Heart left ventricle (tissue), 16 donors: ENCODE measurements at places on chromosomes 11 and 22. TPM values are rescaled to one million over a fixed set of nuclear protein-coding genes. Genes with fewer than 3 reads are reported as not detected.

- DNase-seq = peak; percentile 39
Observed at GRCh38 chr22:24968066-24968561, 15.6 kb downstream of the KIAA1671 start.

- DNase-seq = no peak
Observed at GRCh38 chr11:2265854-2266585, 4.4 kb downstream of the ASCL2 start.

- no peak for DNase-seq
Observed at GRCh38 chr22:34812631-34813030, 253.3 kb upstream of the ISX start.

DNA sequence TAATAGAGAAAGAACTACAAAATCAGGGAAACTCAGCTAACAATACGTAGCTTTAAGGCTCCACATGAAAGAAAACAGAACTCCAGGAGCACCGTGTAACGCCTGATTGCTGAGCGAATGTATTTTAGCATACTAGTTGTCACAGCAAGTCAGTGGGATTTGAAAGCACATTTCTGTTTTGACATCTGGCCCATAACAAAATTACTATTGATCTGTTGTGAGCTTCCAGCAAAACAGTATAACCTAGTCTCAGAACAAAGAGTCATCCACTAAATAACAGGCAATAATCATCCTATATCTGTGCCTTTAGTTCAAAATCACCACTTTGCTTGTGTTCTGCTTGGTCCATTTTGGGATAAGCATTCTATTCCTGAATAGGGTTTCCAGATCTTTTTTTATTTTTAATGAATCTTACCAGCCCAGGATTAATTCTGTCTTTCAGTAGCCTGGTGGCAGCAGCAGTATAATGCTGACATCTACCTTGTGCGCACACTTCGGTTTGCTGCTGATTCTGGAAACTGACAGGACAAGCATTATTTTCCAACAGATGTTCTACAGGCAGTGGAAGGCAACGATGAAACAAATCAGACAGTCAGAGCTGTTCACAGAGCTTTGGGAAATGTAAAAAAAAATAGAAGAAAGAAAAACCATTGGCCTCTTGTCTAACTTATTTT lies 66.2 kb downstream of the CADM1 start:
- no peak for DNase-seq

GRCh38 chr11:66820381-66820780 lies 22.9 kb upstream of the RCE1 start:
- no peak for DNase-seq

GAL gene
- total RNA-seq = 2.7 TPM

USP2 gene
- total RNA-seq = 69.6 TPM

KCNK7 gene
- 0.41 TPM for total RNA-seq

DNA sequence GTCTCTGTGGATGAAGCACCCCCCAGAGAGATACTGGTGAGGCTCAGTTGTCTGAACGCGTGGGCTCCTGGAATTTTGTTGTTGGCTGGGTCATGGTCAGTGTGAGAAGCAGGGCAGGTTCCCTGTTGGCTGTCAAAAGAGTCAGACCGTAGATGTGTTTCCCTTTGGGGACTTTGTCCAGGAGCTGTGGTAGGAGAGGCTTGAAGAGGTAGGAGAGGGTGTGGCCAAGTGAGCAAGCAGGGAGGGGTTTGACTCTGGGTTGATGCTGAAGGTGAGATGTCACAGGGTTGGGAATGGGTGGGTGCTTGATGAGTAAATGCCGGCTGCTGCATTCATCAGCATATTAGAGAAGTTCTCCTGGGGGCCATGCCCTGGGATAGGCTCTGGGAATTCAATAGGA lies 803.2 kb downstream of the TBC1D22A start:
- no peak for DNase-seq

- no peak for DNase-seq
Observed at GRCh38 chr22:22666307-22667091, 22.1 kb downstream of the GGTLC2 start.

- DNase-seq = no peak
Observed at GRCh38 chr11:45324459-45324858, 38.3 kb upstream of the SYT13 start.

DNA sequence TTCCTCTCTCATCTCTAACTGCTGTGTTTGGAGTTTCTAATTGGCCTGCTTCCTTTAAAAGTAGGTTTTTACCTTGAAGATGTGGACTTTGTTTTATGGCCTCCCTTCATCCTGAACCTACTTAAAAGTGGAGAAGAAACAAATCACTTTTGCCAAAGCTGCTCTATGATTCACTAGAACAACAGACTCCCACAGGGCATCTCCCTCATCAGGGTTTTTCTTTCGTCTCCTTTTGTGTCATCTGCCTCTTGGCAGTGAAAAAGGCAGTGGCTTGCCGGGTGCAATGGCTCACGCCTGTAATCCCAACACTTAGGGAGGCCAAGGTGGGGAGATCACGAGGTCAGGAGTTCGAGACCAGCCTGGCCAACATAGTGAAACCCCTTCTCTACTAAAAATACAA lies 186.6 kb upstream of the MTNR1B start:
- no peak for DNase-seq

GRCh38 chr22:43999378-43999777 lies 24.7 kb upstream of the PARVB start:
- DNase-seq = no peak

GRK3 gene
- total RNA-seq = 7.3 TPM

GRCh38 chr11:104151404-104152204 lies 12.3 kb downstream of the PDGFD start:
- no peak for DNase-seq

HEPN1 gene
- not detected for total RNA-seq

- no peak for DNase-seq
Observed at GRCh38 chr11:92902417-92902816, 67.0 kb upstream of the MTNR1B start.

DNA sequence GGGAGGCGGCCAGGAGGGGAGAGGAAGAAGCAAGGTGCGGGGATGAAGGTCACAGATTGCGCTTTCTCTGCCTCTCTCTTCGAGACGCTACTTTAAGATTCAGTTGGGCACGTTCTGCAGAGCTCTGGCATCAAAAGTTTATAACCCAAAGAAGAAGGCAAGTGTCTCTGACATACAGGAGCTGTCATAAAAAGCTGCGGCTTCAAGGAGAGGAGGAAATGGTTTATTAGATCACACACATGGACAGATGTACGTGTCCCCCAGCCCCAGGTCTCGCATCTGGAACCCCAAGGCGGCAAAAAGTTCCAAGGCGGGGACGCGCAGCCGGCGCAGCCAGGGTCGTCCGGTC lies 589.0 kb downstream of the OPCML start:
- no peak for DNase-seq

DNA sequence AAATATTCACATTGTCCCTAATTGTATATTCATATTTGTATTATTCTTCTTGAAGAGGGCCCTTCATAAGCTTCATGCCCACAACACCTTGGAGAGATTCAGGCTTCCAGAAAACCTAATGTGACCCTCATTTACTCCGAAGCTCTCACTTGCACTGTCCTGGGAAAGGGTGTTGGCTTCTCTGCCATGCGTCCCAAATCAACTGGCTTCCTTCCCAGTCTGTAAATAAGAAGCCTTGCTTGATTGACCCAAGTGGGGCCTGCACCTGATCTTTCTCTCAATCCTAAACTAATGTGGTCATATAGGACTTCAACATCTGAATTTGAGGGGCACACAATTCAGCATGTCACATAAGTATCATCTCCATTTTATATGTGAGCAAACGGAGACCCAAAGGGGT lies 40.5 kb upstream of the ZBTB16 start:
- no peak for DNase-seq

- DNase-seq = no peak
Observed at GRCh38 chr11:66251809-66252208, 16.6 kb upstream of the RAB1B start.

DNA sequence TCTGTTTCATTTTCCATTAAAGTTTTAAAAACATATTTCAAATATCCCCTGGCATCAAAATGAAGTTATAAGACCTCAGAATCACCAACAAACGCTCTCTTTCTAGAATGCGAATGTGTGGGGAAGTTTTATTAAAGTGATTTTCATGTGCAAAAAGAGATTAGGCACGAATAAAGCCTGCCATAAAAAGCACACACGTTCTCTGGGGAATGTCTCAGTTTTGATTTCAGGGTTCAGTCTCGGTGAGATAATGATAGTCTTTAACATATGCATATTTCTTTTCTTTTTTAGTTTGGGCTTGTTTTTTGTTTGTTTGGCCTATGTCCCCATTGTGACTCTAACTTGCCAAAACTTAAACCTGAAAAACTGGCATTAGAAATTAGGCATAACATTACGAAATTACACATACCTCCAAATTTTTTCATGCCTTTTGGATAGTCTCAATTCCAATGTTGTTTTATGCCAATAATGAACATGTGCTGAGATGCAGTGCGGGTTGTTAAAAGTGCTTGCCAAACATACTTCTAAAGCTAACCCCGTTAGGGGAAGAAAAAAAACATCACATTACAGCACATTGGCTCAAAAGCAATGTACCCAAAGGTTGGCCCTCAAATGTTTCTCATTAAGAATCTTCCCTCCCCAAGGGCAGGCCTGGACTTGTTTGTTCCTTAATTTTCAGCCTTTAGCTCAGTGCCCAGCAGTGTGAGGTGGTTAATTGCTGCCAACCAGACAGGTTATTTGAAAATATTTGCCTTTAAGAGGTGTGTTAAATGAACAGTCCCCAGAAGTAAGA lies 33.2 kb upstream of the FBLN1 start:
- no peak for DNase-seq

CNTF gene
- 0.71 TPM for total RNA-seq

DNA sequence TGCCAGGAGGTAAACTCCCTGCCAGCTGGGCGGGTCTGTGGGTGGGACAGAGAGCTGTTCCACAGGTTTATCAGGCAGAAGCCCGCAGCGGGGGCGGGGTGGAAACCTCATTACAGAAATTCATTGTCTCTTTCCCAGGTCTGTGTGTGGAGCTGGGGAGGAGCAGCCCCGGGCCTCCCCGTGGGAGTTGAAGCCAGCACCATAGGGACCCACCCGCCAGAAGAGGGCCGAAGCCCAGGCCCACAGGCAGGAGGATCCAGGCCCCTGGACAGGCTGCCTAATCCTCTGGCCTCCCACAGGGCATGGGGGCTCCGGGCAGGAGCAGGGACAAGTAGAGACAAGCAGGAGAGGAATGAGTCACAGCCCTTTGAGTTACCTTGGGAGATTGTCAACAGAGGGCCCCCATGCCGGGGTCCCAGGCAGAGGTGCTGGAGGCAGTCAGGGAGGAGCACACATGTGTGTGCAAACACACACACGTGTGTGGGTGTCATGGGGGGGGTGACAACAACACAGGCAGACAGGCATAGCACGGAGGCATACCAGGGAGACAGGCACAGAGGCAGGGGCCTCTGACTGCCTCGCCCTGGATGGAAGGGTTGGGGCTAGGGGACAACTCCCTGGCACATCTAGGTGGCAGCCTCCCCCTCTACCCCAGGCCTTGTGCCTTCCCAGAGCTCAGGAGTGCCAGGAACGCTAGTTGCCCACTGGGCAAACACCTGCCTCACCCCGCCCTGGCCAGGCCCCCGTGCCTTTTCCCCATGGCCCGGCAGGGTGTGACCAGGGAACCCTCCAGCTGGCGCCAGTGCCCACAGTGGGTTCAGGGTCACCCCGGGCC lies 1.4 kb downstream of the CDC42BPG start:
- no peak for DNase-seq

LRRC4C gene
- total RNA-seq = 0.32 TPM
